Hindlimb muscle (tissue), 1 donor: ENCODE measurements at places on chromosomes 6 and 20. TPM values are rescaled to one million over a fixed set of nuclear protein-coding genes. Genes with fewer than 3 reads are reported as not detected.

ADGRF4 gene
- polyA plus RNA-seq = not detected

NHLRC1 gene
- polyA plus RNA-seq = 3.9 TPM

SEMG1 gene
- not detected for polyA plus RNA-seq

BPIFB1 gene
- not detected for polyA plus RNA-seq

PDE7B gene
- polyA plus RNA-seq = 7.1 TPM

CTAGE9 gene
- polyA plus RNA-seq = not detected

IL17F gene
- not detected for polyA plus RNA-seq

DNAJC5 gene
- 33.3 TPM for polyA plus RNA-seq

ANKRD66 gene
- polyA plus RNA-seq = 0.61 TPM

CRISP3 gene
- polyA plus RNA-seq = 0.14 TPM

SLC25A27 gene
- polyA plus RNA-seq = 18.8 TPM

HSPA12B gene
- polyA plus RNA-seq = 25.5 TPM

F13A1 gene
- 54.5 TPM for polyA plus RNA-seq

SLC24A3 gene
- polyA plus RNA-seq = 28.9 TPM

CST1 gene
- polyA plus RNA-seq = not detected

- DNase-seq = no peak
Observed at GRCh38 chr6:126199466-126199865, 140.4 kb upstream of the CENPW start.

GRCh38 chr6:100103194-100103593 is 109.2 kb upstream of the MCHR2 start:
- no peak for DNase-seq

GRCh38 chr6:119234457-119234856 is 115.1 kb downstream of the MAN1A1 start:
- no peak for DNase-seq

GRCh38 chr6:5869676-5870075 is 137.0 kb downstream of the NRN1 start:
- DNase-seq = no peak

GRCh38 chr6:148055419-148055818 is 287.2 kb upstream of the SASH1 start:
- no peak for DNase-seq

GRCh38 chr20:63923651-63924050 is 28.7 kb downstream of the DNAJC5 start:
- no peak for DNase-seq

DNA sequence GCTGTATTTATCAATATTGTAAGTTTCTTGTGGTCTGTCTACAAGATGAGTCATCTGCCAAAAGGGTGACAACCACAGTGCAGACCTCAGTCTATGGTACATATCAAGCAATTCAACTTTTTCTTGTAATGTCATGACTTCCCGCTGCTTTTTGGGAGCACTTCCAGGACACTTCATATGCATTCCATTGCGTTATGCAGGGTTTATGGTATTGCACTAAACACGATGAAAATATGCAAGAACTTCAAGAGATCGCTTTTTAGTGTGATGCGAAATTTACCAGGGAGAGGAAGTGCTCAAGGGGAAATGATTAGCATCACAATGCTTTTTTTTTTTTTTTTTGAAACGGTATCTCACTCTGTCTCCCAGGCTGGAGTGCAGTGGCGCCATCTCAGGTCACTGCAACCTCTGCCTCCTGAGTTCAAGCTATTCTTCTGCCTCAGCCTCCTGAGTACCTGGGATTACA is 166.5 kb downstream of the TFAP2A start:
- DNase-seq = no peak

DNA sequence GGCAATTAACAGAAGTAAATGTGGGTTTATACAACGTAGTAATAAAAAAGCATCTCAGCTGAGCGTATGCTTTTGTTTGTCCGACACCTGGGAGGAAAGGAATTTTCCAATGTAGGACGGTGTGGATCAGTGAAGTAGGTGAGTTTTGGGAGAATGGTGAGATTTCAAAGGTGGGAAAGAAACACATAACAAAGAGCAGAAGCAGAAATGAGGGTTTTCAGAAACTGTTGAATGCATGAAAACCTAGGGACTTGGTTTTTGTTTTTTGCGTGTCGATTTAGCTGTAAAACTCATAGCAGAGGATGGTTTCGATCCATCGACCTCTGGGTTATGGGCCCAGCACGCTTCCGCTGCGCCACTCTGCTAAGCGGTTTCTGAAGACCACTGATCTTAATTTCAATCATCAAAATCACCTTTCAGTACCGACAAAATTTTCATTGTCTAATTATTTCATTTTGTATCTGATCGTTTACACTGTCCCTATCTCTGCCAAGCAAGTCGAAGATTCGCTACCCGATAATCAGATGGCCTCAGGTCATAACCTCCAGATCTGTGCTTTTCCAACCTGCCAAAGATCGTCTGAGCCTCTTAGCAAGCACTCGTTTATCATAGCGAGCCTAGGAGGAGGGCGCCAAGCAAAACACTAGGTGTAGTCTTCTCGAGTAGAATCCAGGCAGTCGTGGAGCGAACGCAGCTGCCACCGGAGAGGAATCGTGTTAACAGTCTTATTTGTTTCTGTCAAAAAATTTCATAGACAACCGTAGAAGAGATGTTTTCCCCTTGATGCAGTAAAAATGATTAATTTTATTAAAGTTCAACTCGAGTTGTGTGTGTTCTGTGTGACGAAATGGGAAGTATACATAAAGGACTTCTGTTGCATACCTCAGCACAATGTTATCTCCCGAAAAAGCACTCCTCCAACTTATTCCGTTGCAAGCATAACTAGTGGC is 20.9 kb upstream of the POM121L2 start:
- peak; percentile 51 for DNase-seq

DNA sequence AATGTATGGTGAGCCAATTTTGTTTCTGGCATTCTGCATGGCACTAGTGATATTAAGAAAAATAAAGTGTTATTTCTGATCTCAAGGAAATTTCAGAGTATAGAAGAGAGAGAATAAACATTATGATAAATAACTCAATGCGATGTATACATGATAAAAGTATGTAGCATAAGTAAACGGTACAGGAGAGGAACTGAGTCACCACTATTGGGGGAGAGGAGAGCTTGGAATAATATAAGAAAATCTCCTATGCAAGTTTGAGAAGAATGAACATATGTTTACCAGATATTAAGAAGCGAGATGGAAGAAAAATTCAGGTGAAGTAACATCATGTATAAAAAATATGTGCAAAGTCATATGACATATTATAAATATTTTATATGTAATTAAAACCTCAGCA is 1230.3 kb upstream of the CITED2 start:
- no peak for DNase-seq

- DNase-seq = no peak
Observed at GRCh38 chr20:57268399-57269076, 2.1 kb upstream of the BMP7 start.

- DNase-seq = no peak
Observed at GRCh38 chr6:33702345-33702977, 9.0 kb downstream of the UQCC2 start.

GRCh38 chr20:51631011-51631950 is 88.8 kb upstream of the NFATC2 start:
- peak; percentile 83 for DNase-seq

DNA sequence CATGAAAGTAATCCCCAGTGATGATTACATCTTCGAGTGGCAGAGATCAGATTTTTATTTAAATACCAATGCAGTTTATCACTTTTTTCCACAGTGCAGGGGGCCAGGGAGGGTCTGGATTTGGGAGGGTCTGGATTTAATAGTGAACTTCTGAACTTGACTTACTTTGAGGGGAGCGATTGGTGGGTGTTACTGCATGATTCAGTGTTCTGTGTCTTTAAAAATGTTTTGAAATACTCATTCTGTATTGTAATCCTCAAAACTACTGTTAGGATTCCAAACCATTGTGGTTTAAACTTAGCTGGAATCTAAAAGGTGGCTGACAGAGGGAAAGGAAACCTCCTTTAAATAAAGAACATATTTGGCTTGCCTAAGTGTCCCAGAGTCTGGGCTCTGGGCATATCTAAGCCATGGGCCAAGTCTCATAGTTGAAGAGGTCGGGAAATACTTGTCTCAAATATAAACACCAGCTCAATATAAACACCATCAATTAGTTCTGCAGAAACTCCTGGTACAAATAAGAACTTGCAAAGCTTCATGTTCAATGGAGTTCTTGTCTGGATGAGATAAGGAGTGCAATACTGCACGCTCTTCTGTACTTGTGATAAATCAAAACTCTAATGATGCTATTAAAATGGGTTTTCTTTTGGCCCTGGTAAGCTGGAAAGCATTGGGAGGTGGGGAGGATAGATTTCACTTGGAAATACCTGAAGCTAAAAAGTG is 14.4 kb downstream of the JARID2 start:
- no peak for DNase-seq

- no peak for DNase-seq
Observed at GRCh38 chr20:54026295-54027064, 43.9 kb downstream of the BCAS1 start.

DNA sequence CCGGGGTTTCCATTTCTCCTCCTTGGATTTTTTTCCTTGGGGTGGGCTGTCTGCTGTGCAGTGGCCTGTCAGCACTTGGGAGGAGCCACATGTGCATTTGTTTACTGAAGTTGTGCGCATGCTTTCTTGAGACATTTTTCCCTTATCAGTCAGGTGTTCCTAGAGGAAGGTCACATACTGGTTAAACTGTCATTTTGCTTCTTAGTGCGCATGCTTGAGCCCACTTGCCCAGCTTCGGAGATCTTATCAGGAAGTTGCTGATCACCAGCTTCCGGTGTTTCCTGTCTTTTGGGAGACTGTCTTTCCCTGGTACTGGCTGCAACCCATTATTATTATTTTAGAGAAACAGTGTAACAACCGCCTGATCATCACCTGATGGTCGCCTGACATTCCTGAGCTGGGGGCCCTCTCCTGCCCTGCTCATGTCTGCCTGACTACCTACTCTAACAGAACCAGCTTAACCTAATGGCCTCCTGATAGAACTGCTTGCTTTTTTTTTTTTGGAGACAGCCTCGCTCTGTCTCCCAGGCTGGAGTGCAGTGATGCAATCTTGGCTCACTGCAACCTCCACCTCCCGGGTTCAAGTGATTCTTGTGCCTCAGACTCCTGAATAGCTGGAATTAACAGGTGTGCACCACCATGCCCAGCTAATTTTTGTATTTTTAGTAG is 378 bp upstream of the ERVFRD-1 start:
- DNase-seq = no peak

GRCh38 chr6:35703554-35703953 is 14.8 kb upstream of the FKBP5 start:
- DNase-seq = no peak

- DNase-seq = no peak
Observed at GRCh38 chr6:16278750-16279149, 40.4 kb downstream of the GMPR start.

DNA sequence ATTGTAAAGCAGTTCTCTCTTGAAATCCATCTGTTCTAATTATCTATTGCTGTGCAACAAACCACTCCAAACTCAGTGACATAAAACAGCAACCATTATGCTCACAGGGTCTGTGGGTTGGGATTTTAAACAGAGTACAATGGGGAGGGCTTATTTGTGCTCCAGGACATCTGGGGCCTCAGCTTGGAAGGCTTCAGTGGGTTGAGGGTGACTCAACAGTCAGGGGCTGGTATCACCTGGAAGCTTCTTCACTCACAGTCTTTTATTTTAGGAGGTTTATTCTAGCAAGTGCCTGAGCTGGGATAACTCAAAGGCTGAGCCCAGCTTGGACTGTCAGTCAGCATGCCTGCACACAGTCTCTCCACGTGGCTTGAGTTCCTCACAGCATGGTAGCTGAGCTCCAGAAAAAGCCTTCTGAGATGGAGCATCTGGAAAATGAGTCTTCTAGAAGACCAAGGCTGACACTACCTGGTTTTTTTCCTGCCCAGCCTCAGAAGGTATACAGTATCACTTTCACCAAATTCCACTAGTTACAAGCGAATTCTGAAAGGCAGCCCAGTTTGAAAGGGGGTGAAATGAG is 234.6 kb upstream of the ID4 start:
- no peak for DNase-seq

DNA sequence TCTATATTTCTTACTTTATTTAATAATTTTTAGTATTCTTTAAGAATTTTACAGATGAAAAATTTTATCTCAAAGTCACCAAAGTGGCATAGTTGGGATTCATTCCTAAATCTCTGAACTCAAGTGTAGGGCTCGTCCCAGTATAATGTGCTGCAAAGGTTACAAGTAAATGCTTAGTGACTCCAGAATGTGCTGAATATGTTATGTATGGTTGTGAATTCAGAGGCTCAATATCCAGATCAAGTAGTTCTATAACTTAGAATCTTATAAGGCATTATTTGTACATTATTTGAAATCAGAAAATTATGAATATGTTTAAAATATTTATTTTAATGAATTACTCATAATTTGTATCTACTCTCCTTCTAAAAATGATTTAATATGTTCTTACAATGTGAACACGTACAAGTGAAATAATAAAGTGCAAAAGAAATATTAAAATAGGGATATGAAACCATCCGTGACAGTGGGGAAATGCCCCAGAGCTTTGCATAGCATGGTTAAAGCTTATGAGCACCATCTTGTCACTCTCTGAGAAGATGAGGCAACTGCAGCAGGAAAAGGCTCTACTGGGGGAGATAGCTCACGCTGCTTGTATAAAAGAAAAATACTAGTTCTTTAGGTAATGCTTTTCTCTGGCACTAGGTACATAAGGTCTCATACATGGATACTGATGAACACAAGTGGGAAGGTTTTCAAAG is 259.0 kb downstream of the FOXC1 start:
- DNase-seq = no peak

DNA sequence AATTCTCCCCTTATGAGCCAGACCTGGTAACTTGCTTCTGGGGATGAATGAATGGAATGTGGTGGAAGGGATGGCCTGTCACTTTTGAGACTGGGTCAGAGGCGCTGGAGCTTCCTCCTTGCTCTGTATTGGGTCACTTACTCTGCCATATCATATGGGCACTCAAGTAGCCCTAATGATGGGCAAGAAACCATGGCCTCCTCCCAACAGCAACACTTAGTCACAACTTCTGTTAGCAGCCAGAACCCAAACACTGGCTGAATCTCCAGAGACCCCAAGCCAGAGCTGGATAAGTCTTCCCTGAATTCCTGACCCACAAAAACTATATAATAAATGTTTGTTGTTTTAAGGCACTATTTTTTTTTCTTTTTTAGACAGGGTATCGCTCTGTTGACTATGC is 5.5 kb downstream of the E2F1 start:
- DNase-seq = no peak

- DNase-seq = no peak
Observed at GRCh38 chr6:110188791-110189190, 8.6 kb downstream of the CDC40 start.

DNA sequence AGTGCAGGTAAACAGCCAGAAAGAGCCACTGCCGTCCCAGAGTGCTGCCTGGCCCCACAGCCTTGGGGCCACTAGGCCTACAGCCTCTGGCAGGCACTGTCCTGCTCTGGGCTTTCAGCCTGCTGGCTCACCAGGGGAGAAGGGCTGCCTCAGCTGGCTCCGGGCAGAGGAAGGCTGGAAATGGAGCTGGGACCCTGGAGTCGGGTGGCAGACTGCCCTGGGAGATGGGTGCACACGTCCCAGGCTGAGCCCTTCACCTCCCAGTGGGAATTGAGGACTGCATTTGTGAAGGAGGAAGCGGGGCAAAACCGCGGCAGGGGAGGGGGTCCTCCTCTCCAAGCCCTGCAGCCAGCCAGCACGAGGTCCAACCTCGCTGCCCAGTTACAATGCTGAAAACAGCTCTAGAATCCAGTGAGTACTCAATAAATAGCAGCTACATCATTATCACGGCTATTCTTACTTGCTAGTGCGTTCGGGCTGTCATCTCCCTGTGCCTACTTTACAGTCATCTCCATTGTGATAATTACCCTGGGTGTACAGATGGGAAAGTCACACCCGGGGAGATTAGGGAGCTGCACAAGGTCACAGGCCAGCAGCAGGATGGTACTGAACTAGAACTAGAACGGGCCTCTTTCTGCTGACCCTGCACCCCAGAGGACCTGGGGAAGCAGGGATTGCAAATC is 13.1 kb downstream of the ACSS1 start:
- DNase-seq = no peak

GRCh38 chr6:113182370-113183141 is 674.6 kb upstream of the MARCKS start:
- no peak for DNase-seq
